ENCODE measurements at places on chromosomes 4 and X. TPM values are rescaled to one million over a fixed set of nuclear protein-coding genes. Genes with fewer than 3 reads are reported as not detected.

- no peak for DNase-seq
Measured at GRCh38 chr4:7790999-7791398, 148.7 kb downstream of the AFAP1 start.

GRCh38 chr4:75248770-75249407, 265.3 kb downstream of the RCHY1 start:
- DNase-seq, result no peak

DNA sequence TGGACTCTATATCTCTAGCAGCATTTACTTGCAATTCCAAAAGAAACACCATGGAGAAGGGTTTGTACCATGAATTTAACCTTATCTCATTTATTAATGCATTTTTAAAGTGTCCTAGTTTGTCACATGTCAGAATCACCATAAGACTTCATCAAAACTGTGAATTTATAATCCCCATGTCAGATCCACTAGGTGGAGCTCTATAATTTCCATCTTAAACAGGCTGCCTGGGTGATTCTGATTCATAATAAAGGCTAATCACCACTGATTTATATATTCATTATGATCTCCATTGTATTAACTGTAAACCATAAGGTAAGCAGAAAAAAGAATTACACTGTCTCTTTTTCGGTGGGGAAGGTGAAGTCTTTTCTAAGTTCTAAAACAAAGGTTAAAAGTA, 4.0 kb downstream of the TCEAL2 start:
- no peak for DNase-seq

- DNase-seq, result no peak
Measured at GRCh38 chrX:133513123-133513522, 97.8 kb upstream of the GPC4 start.

- DNase-seq, result no peak
Measured at GRCh38 chrX:129980001-129980401, 2.4 kb upstream of the BCORL1 start.

- no peak for DNase-seq
Measured at GRCh38 chrX:10615931-10616774, 4.2 kb downstream of the MID1 start.

DNA sequence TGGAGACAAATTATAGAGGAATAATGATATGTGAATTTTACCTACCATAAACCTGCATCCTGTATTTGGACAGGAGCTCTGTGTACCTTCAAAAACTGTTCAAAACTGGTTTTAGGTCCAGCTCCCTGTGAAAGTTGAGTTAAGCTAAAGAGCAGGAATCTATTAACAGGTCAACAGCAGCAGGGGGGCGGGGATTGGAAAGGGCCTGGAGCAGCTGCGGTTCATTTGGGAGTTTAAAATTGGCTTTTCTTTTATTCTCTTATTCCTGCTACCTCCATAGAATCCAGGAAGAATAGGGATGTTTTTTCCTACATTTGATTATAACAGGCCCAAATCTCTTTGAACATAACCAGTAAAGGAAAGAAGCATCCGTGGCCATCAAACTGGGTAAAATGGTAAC, 23.8 kb downstream of the SHROOM3 start:
- DNase-seq, result no peak

GRCh38 chr4:2058264-2059045, 672 bp upstream of the NAT8L start:
- DNase-seq, result no peak

DNA sequence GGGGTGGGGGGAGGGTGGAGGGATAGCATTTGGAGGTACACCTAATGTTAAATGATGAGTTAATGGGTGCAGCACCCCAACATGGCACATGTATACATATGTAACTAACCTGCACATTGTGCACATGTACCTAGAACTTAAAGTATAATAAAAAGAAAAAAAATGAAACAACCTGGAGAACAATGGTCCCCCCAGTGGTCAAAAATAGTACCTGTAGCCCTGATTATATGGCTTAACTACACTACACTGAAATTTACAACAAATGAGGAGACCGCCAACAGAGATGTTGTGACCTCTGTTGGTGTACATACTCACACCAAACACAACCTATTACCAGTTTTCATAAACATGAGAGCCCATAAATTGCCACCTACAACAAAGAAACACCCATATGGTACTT, 7.3 kb upstream of the MAGEE1 start:
- no peak for DNase-seq

GRCh38 chr4:3218824-3219760, 29.9 kb upstream of the MSANTD1 start:
- DNase-seq, result no peak

DNA sequence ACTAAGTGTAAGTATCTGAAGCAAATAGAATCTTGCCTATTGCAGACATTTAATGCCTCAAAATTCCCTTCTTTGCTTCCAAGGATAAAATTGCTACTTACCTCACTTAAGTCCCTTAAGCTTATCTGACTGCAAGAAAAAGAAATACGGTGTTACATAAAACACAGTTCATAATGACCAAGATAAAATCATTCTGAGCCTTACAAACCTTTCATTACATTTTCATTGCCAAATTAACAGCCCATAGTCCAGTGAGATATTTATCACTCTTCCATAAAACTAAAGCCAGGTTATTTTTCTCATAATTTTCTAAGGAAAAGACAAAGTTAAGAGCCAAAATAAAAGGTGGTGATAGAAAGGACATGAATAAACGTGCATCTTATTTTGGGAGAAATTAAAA, 74.9 kb upstream of the ZNF518B start:
- no peak for DNase-seq

DNA sequence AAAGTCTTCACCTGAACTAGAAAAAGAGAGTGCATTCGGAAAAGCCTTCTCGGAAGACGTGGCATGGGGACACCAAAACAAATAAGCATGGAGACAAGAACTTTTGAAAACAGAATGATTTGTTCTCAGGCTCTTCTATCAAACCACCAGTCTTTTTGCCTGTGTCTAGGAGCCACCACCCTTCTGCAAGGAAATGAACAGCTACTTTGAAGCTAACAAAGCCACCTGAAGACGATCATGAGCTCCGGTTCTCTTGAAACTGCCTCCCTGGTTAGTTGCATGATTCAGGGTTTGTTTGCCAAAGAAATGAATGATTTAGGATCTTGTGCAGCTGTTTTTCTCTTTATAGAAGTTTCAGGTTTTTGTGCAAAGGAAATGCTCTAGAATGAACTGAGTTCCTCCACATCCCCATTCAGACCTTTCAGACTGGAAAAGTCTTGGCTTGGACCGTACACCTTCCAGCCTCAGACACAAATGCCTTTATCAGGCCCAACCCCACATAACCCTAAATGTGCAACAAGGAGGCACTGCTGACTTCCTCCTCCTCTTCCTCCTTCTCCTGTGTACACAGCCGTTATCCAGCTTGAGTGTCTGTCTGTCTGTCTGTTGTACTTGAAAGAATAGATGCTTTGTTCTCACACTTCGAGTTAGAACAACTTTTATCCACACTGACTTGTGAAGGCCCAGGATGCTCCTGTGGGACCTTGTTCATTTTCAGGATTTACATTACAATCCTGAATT, 334.8 kb upstream of the KLF3 start:
- no peak for DNase-seq

DNA sequence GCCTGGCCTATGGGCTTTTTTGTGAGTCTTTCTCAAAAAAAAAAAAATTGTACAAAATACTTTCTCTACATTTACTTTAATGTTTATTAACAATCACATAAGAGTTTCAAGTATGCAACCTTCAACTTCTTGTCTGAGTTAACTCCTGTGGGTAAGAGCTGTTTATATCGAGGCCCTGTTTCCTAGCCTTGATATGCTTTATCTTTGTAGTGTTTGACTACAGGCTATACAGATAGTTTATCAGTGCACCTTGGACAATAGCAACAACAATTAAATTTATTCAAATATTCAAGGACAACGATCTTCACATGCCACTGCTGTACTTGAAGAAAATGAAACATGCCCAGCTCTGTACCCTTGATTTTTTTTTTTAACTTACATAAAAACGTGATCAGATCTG, 178.4 kb downstream of the ARHGAP10 start:
- no peak for DNase-seq

GRCh38 chr4:13544606-13545393, 492 bp upstream of the NKX3-2 start:
- DNase-seq, result no peak

DNA sequence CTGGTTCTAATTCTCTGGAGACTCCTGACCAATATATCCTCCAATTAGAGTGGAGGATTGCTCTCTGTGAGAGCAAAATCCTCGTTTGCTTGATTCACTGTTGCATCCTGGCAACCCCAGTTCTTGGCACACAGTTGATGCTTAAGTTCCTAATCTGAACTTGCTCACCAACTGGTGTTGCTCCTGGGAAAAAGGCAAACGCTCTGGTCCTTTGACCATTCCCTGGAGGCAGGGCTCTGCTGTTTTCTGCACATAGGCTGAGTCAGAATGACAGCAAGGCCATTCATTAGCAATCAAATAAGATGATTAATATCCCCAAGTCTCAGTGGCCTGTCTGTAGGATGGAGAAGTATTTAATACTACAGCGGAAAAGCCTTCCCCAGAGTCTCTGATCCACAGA, 172.7 kb upstream of the TBC1D9 start:
- DNase-seq, result no peak

GRCh38 chrX:122196343-122196742, 987.7 kb upstream of the GRIA3 start:
- no peak for DNase-seq

DNA sequence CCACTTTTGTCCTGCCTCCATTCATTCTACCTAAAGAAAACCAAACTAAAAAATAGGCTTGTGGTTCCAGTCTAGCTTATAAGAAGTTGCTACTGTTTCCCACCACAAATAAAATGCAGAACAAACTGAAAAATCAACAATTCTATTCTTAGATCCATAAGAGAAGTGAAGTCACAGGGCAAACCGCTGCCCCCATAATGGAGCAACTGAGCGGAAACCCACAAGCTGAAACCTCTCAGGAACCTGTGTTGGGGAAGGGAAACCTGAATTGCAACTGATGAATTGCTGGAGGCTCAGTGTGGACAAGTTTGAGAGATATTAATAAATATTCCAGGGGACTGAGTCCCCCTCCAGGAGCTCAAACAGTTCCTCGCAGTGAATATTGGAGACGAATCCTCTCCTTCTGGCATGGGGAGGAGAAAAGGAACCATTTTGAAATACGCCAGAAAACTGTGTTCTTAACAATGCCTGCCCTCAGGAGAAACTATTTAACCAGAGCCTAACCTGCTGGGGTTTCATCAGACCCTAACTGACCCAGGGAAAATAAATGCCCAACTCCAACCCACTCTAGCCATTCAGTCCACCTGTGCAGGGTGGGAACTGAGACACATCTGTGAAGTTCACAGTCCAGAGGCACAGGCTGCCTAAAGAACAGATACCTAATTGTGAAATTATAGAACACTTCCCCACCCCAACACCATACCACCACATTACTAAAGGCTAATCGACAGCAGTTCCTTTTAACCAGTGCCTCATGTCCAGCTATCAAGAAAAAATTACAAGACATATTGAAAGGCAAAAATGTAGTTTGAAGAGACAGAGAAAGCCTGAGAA, 22.8 kb upstream of the SH3RF1 start:
- no peak for DNase-seq

MAGEE1 gene
- 1.1 TPM for total RNA-seq

CDS1 gene
- total RNA-seq, result 28.6 TPM

RTL3 gene
- 0.19 TPM for total RNA-seq

TMEM131L gene
- 9.2 TPM for total RNA-seq

TBC1D9 gene
- 9.7 TPM for total RNA-seq

PGAM4 gene
- total RNA-seq, result not detected

FAM114A1 gene
- total RNA-seq, result 36.7 TPM

Measured in esophagus squamous epithelium (tissue), 5 donors.